Stimulated activated CD4-positive, alpha-beta T cell treated with anti-CD3 and anti-CD28 coated beads, Interleukin-1b, Interleukin-23, amount 100 ng/mL, for 48 hours (primary cell): ENCODE measurements at places on chromosomes 13 and 19.
A peak's percentile ranks its signal among the peaks of the same experiment; 100 is the strongest.

DNA sequence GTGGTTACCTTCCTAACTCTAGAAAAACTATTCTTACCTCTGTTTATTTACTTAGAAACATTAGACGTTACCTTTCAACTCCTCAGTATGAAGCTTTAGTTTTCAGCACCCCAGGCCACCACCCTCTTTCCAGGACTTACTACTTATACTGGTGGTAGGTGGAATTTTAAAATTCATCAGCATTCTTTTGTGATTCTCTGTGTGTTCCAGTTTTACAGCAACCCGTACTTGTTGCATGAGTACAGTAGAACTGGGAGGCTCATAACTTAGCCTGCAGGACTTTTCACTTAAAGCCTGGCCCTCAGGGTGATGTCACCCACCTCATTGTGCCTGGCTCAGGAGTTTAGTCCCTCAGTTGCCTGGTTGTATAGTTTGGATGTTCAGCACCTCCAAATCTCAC, 49.4 kb upstream of the ALOX5AP start:
- DNase-seq, result no peak

GRCh38 chr13:62779161-62779560, 1363.5 kb upstream of the PCDH20 start:
- no peak for DNase-seq

GRCh38 chr19:49442771-49443365, 1.5 kb upstream of the SLC17A7 start:
- peak; percentile 69 for DNase-seq

GRCh38 chr19:17807731-17808316, 12.9 kb downstream of the B3GNT3 start:
- no peak for DNase-seq

GRCh38 chr19:12453495-12453894, 12.7 kb upstream of the ZNF443 start:
- DNase-seq, result no peak

GRCh38 chr19:38452430-38453366, 19.2 kb downstream of the RYR1 start:
- peak; percentile 50 for DNase-seq

DNA sequence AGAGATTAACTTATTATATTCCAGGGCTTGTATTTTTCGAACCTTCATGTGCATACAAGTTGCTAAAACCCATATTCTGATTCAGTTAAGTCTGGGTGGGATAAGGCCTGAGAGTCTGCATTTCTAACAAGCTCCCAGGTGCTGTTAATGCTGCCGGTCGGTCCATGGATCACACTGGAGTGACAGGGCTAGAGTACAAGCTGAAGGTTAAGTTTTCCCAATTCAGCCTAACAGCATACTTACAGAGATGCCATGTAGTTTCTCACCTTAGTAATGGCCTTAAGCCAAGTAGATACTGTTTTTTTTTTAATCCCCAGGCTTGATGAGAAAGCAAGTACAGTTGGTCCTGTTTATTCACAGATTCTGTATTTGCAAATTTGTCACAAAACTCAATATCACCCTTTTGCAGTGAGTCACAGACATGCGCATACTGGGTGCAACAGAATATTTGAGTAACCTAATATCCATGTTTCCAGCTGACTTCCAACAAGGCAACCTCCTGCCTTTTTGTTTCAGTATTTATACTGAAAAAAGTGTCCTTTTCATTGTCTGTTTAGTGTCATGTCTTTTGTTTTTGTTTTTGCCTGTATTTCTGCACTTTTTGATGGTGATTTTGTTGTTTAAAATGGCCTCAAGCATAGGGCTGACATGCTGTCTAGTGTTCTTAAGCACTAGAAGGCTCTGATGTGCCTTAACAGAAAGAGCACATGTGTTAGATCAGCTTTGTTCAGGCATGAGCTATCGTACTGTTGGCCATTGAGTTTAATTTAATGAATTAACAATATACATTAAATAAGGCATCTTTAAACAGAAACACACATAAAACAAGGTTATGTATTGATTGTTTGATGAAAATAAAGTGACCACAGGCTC, 875.0 kb downstream of the PCDH9 start:
- DNase-seq, result no peak

GRCh38 chr13:90627813-90628212, 719.7 kb upstream of the MIR17HG start:
- DNase-seq, result no peak

DNA sequence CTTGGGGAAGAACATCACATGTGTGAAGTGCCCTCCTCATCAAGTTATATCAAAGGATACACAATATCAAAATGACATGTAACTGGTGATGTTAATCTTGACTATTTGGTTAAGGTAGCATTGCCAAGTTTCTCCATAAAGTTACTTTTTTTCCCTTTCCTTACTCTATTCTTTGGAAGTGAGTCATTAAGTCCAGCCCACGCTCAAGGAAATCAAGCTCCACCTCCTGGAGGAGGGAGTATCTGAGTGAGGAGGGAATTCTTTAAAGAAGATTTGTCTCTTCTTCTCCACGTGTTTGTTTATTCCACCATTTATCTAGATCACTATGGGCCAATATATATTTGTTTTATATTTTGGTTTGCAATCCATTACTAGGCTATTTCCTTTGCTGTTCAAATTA, 33.6 kb upstream of the FNDC3A start:
- no peak for DNase-seq

- DNase-seq, result no peak
Measured at GRCh38 chr19:3411636-3412035, 45.3 kb downstream of the NFIC start.

- no peak for DNase-seq
Measured at GRCh38 chr13:40102360-40102727, 446.9 kb downstream of the COG6 start.

DNA sequence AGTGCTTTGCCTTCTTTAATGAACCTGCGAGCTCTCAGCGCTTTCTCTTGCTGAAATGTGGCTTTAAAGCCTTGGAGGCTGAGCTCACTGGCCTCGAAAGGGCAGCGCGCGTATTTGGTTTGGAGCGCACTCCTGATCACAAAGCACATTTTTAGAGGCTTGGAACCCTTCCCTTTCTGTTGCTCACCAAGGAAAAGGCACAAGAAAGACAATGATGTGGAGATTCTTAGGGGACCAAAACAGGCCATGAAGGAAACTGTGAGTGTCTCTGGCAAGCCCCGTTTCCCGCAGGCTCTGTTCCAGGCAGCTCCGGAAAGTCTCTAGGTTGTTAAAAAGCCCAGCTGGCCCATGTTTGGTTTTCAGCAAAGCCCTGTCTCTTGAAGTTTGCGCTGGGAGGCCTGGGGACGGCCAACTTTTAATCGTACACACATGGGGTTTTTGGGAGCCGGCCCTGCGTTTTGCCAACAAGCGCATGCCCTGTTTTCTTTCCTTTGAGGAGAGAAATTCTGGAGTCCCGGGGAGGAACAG, 9.4 kb upstream of the SPC24 start:
- no peak for DNase-seq
